ENCODE measurements at places on chromosomes 11 and 22.
A peak's percentile ranks its signal among the peaks of the same experiment; 100 is the strongest.

DNA sequence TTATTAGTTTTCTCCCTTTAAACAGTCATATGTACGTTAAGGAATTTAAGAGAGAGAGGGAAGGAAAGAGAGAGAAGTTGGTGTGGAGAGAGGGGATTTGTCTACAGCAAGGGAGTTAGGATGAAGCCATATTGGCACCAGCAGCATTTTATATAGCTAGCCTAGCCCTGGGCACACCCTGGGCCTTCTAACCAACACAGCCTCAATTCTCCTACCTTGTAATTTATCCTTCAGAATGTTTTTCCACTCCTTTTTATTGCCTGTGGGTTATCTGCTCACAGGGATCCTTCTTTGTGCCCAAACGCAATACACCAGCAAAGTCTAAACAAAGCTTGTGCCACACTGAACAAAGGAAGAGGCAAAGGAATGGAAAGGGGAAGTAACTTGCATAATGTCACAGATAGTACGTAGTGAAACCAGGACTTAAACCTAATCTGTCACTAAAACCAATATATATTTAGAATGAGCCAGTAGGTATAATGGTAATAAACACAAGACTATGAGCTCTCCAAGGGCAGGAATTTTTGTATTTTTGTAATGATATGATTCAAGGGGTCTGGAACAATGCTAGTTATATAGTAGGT is 613.8 kb upstream of the TENM4 start:
- H3K4me1 ChIP-seq = no peaks in the 10 kb centered on the region
- no peak for DNase-seq
- no peak overlapping the region for H3K27ac ChIP-seq
- no peak overlapping the region for H3K4me3 ChIP-seq

GRCh38 chr11:69414773-69415187 is 66.7 kb upstream of the LINC01488 start:
- DNase-seq = no peak
- no peaks in the 10 kb centered on the region for H3K36me3 ChIP-seq
- no peaks in the 10 kb centered on the region for H3K27me3 ChIP-seq
- H3K4me1 ChIP-seq = peaks cover 7% of the 10 kb centered on the region

- no peaks in the 10 kb centered on the region for H3K36me3 ChIP-seq
- DNase-seq = no peak
- no peak overlapping the region for H3K27ac ChIP-seq
- H3K27me3 ChIP-seq = no peaks in the 10 kb centered on the region
- H3K4me3 ChIP-seq = no peak overlapping the region
- H3K4me1 ChIP-seq = no peaks in the 10 kb centered on the region
These were observed 18.1 kb upstream of the RFPL2 start for GRCh38 chr22:32222991-32223390.

- H3K36me3 ChIP-seq = no peaks in the 10 kb centered on the region
- no peak overlapping the region for H3K4me3 ChIP-seq
- no peaks in the 10 kb centered on the region for H3K27me3 ChIP-seq
- DNase-seq = peak; percentile 7
These were observed 130.4 kb downstream of the SLC1A2 start for GRCh38 chr11:35288817-35289541.

- peaks cover 13% of the 10 kb centered on the region for H3K4me1 ChIP-seq
- H3K27me3 ChIP-seq = no peaks in the 10 kb centered on the region
- H3K36me3 ChIP-seq = no peaks in the 10 kb centered on the region
- no peak overlapping the region for H3K27ac ChIP-seq
- no peak overlapping the region for H3K4me3 ChIP-seq
- no peak for DNase-seq
These were observed 14.5 kb upstream of the BID start for GRCh38 chr22:17788528-17789378.

- no peak overlapping the region for H3K27ac ChIP-seq
- no peak overlapping the region for H3K4me3 ChIP-seq
- no peak for DNase-seq
- H3K36me3 ChIP-seq = no peaks in the 10 kb centered on the region
These were observed 40.7 kb downstream of the LMO1 start for GRCh38 chr11:8222820-8223512.

DNA sequence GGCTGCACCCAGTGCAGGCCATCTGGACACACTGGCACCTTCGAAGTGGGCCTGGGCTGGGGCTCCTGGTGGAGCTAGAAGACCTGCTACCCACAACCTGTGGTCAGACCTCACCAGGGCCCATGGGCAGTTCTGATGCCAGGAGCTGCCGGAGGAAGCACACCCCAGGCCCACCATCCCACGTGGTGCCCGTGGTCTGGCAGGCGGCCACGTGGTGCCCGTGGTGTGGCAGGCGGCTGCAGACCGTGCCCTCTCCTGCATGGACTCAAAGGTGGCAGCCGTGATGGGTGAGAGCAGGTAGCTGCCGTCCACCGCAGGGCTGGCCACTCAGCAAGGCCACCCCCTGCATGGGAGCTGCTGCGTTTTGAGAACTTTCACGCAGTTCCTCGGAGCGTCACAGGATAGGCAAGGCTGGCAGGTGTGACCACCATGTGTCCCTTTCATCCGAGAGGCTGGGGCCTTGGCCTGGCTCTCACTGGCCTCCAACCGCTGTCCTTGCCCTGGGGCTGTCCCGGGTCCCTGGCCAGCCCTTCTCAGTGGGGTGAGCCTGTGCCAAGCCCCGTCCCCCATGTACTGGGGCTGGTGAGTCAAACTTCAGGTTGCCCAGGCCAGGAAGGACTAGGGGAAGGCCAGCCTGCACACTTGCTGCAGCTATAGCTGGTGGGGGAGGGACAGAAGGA is 3.9 kb upstream of the IL17REL start:
- H3K4me1 ChIP-seq = no peaks in the 10 kb centered on the region
- no peaks in the 10 kb centered on the region for H3K36me3 ChIP-seq
- H3K27ac ChIP-seq = no peak overlapping the region
- DNase-seq = peak; percentile 5

DNA sequence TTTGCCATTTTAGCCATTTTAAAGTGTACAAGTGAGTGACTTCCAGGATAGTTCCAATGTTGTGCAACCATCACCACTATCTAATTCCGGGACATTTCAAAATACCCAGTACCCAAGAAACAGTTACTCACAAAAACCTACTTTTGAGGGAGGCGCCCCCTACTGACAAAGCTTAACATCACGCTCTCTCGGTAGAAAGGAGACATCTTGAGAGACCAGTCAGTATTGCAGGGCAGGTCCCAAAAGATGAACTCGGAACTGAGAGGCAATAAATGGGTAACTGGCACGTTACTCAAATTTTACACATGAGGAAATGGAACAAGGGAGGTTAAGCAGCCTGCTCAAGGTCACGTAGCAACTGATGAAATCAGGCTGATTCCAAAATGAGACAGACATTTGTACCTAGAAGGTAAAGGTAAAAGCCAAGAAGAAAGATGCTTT is 50.0 kb upstream of the POU2AF1 start:
- no peaks in the 10 kb centered on the region for H3K27me3 ChIP-seq
- DNase-seq = no peak
- H3K4me3 ChIP-seq = no peak overlapping the region

DNA sequence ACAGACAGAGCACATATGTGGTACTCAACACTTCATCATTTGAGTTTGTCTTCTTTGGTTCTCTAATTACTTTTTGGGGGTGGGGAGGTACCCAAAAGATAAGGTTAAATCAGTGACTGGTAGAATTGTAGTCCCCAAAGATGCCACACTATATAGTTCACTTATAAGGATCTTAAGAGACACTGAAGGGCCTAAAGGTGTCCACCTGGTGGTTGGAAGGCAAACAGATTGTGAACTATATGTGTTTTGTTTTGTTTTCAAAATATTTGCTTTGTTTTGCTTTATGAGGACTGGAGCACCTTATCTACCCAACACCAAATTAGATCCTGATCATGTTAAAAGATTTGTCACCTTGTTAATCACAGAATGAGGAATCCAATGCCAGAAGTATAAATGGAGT is 136.1 kb downstream of the DCDC1 start:
- no peak overlapping the region for H3K4me3 ChIP-seq
- no peak overlapping the region for H3K27ac ChIP-seq
- no peaks in the 10 kb centered on the region for H3K27me3 ChIP-seq
- no peaks in the 10 kb centered on the region for H3K4me1 ChIP-seq

GRCh38 chr11:78921509-78921908 is 346.8 kb upstream of the NARS2 start:
- DNase-seq = no peak
- H3K36me3 ChIP-seq = no peaks in the 10 kb centered on the region
- H3K4me3 ChIP-seq = no peak overlapping the region
- H3K27ac ChIP-seq = no peak overlapping the region
- H3K27me3 ChIP-seq = no peaks in the 10 kb centered on the region

DNA sequence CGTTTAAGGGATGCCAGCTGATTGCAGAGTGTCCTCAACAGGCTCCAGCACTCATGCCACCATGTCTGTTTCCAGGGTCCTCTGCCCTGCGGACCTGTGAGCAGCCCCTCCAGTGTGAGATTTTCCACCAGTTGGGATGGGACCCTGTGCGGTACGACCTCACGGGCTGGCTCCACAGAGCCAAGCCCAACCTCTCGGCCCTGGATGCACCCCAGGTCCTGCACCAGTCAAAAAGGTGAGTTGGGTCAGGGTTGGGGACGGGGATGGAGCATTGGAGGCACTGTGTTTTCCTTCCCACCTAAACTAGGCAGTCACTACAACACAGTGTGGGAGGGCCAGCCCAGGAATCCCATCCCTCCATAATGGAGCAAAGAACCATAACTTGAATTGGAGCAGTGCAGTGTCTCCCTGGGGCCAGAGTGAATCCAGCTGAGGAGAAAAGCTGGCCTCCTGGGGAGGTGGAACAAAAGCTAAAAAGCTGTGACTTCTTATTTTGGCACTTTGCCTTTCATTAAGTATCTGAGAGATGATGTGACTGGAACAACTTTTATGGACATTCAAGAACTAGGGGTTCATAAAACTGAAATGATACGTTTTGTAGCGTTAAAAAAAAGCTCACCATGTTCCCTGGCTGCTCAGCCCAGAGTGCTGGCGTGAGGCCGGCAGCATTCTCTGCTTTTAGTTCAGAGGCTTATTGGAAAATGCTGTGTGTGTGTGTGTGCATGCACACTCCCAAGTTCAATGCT is 101.8 kb downstream of the MYO18B start:
- no peak overlapping the region for H3K4me3 ChIP-seq
- H3K36me3 ChIP-seq = peaks cover 75% of the 10 kb centered on the region
- no peak overlapping the region for H3K27ac ChIP-seq
- DNase-seq = no peak
- H3K27me3 ChIP-seq = no peaks in the 10 kb centered on the region
- H3K4me1 ChIP-seq = no peaks in the 10 kb centered on the region

- H3K4me3 ChIP-seq = no peak overlapping the region
- H3K27ac ChIP-seq = no peak overlapping the region
- H3K36me3 ChIP-seq = no peaks in the 10 kb centered on the region
- no peaks in the 10 kb centered on the region for H3K27me3 ChIP-seq
- H3K4me1 ChIP-seq = no peaks in the 10 kb centered on the region
- no peak for DNase-seq
These were observed 74.4 kb upstream of the NTM start for GRCh38 chr11:131295986-131296385.

GRCh38 chr22:41171996-41172395 is 33.1 kb upstream of the L3MBTL2 start:
- H3K27ac ChIP-seq = no peak overlapping the region
- no peak overlapping the region for H3K4me3 ChIP-seq
- H3K4me1 ChIP-seq = no peaks in the 10 kb centered on the region
- no peaks in the 10 kb centered on the region for H3K27me3 ChIP-seq
- DNase-seq = no peak

GRCh38 chr11:79174045-79175008 is 266.5 kb downstream of the TENM4 start:
- no peaks in the 10 kb centered on the region for H3K27me3 ChIP-seq
- no peaks in the 10 kb centered on the region for H3K36me3 ChIP-seq
- no peaks in the 10 kb centered on the region for H3K4me1 ChIP-seq
- H3K27ac ChIP-seq = no peak overlapping the region

DNA sequence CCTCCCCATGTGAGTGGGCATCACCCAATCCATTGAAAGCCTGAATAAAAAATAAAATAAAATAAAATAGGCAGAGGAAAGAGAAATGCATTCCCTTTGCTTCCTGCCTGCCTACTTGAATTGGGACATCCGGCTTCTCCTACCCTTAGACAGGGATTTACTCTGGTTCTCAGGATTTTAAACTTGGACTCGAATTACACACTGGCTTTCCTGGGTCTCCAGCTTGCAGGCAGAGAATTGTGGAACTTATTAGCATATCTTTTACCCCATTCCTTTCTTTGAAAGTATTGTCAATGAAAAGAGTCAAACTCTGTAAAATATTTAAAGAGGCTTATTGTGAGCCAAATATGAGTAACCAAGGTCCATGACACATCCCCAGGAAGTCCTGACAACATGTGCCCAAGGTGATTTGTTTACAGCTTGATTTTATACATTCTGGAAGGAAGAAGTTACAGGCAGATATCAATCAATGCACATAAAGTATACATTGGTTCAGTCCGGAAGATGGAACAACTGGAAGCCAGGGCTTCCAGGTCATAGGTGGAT is 78.4 kb upstream of the CCDC90B start:
- DNase-seq = no peak
- no peak overlapping the region for H3K27ac ChIP-seq
- no peaks in the 10 kb centered on the region for H3K36me3 ChIP-seq
- H3K4me3 ChIP-seq = no peak overlapping the region
- no peaks in the 10 kb centered on the region for H3K4me1 ChIP-seq
- no peaks in the 10 kb centered on the region for H3K27me3 ChIP-seq

DNA sequence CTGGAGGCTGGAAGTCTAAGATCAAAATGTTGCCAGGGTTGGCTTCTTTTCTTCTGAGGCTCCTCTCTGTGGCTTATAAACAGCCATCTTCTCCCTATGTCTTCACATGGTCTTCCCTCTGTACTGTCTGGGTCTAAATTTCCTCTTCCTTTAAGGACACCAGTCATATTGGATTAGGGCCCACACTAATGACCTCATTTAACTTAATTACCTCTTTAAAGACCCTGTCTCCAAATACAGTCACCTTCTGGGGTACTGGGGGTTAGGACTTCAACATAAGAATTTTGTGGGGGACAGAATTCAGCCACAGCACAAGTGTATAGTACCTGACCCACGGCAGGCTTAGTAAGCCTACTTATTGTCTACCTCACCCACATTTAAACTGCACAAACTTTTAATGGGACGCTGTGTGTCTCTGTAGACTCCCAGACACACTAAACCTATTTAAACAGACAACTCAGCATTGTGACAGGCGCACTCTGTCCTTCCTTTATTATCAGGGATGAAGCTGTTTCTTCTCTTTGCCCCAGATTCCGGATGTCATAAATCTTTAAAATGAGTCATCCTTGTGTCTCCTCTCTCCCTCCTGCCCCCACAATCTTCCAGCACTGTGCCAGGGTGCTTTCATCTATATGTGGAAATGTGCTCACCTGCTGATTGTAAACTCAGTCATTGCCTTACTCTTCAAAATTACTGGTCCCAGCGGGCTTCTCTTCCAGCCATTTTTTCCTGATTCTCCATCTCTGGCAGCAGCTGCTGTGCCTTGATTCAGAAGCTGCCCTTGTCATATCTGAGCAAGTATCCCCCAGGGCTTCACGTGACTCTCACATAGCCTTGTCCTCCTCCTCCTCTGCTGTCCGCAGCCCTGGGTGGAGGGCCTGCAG is 5.4 kb upstream of the MAPK8IP1 start:
- no peaks in the 10 kb centered on the region for H3K27me3 ChIP-seq
- no peak overlapping the region for H3K4me3 ChIP-seq
- H3K4me1 ChIP-seq = no peaks in the 10 kb centered on the region
- H3K27ac ChIP-seq = no peak overlapping the region
- DNase-seq = no peak

- no peak overlapping the region for H3K4me3 ChIP-seq
- no peak for DNase-seq
- H3K4me1 ChIP-seq = peaks cover 7% of the 10 kb centered on the region
These were observed 6.0 kb downstream of the UCP2 start for GRCh38 chr11:73976451-73977151.
